ENCODE measurements at places on chromosomes 12 and 14.

GRCh38 chr12:116418551-116418950 lies 140.6 kb upstream of the MAP1LC3B2 start:
- no peak for DNase-seq

GRCh38 chr14:79629411-79630287 lies 581.7 kb downstream of the DIO2 start:
- DNase-seq: no peak

DNA sequence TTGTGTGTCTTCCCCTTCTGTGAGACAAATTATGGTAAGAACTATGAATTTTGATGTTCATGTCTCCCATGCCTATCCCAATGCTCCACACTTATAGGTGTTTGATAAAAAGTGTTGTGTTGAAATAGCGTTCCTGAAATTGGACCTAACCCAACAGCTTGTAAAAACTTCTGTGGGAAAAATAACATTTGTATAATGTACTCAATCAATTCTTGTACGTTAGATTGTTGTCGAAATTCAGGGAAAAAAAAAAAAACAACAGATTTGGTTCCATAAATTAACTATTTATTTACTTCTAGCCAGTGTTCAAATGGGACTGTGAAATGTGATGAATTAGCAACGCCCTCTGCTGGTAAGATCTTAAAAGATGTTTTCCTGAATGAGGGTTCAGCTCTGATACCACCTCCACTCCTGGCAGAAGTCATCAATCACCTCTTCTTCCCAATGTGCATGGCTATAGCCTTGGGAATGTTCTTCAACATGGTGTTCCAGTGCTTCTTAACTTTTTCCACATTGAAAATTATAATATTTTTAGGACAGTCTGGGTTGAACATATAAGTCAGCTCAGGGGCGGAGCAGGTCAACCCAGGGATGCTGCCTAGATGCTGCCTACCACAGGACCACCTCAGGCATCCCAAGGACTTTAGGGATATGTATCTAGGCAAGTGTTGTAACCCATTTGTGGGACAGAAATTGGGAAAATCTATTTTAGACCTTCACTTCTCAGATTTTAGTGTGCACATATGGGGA lies 170.6 kb downstream of the OTOGL start:
- no peak for DNase-seq

DNA sequence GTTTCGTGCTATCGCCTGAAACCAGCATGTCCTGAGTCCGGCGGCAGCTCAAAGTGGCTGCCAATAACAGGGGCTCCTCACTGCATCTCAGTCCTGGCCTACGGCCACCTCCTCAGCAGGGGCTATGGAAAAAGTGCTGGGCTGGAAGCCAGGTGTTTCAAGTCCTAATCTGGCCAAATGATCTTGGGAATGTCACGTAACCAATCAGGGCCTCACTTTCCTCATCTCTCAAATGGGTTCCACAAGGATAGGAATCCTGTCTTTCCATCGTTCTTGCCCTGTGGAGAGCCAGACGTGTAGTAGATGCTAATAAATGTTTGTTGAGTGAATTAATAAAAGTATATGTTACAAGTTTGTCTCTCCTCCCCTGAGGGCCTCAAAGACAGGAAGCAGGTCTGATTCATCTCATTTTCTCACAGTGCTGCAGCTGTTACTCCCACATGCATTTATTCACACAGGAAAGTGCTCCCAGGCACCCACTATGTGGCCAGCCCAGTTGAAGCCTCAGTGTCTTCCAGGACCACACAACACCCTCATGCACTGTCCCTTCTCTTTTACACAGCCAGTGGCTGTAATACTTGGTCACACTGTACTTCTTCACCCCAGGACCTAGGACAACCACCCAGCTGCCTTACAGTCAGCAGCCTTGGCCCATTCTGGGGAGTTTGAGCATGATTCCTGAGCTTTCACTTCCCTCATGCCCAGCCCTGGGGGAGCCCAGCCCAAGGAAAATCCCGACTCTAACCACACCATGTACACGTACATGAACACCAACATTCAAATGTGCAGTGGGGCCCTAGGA lies 5.0 kb downstream of the CMKLR1 start:
- DNase-seq: no peak

- no peak for DNase-seq
Observed at GRCh38 chr12:113860950-113861349, 105.2 kb downstream of the RBM19 start.

- DNase-seq: no peak
Observed at GRCh38 chr14:79552778-79553177, 658.5 kb downstream of the DIO2 start.

- DNase-seq: no peak
Observed at GRCh38 chr12:108665608-108666202, 32.0 kb upstream of the SELPLG start.

DNA sequence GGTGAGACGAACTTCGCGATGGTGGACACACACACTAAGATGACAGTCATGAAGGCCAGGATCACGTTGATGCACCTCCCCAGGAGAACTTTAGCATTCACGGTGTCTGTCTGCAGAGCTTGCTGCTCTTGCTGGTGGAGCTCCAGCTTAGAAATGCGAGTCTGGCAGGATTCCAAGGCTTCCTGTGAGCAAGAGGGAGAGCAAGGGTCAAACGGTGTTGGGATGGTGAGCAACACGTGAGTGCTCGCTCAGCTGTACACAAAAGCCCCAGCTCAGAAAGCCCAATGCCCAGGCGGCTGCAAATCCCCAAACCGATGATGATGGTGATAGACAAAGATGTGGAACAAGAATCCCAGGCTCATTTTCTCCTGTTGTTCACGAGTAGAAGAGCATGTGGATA lies 78.8 kb downstream of the TMCC3 start:
- no peak for DNase-seq

DNA sequence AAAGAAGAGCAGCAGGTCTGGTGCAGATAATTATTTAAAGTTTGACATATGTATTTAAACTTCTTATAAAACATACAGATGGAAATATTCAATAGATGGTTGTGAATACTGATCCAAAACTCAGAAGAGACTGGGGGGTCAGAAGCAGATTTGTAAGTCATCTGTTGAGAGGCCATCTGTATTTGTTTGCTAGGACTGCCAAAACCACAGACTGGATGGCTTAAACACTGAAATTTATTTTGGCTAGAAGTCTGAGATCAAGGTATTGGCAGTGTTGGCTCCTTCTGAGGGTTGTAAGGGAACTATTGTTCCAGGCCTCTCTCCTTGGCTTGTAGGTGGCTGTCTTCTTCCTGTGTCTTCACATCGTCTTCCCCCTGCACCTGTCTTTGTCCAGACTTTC lies 153.9 kb downstream of the LRRK2 start:
- no peak for DNase-seq

- DNase-seq: no peak
Observed at GRCh38 chr14:33564774-33565630, 385.9 kb downstream of the EGLN3 start.

DNA sequence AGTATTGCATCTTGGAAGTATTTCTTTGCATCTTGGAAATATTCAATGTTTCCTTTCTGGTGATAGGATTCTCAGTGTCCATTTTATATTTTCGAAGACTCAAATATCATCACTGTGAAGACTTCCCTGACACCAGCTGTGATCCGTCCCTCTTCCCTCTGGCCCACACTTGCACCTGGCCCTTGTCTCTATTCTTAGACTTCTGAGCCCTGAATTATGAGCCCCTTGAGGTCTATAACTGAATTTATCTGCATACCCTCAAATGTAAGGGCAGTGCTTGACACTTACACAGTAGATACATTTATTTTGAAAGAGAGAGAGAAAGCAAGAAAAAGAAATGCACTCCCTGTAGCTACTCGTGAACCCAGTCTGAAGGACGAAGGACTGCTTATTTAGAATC lies 376.7 kb downstream of the ZFP36L1 start:
- DNase-seq: no peak

DNA sequence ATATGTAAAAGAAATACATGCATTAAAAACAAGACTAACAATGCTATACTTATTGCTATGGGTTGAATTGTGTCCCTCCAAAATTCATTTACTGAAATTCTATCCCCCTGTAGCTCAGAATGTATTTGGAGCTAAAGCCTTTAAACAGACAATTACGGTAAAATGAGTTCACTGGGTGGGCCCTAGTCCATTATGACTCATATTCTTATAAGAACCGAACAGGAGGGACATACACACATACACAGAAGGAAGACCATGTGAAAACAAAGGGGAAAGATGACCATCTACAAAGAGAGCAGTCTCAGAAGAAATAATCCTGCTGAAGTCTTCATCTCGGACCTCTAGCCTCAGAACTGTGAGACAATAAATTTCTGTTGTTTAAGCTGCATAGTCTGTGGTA lies 77.1 kb upstream of the ANKS1B start:
- no peak for DNase-seq

DNA sequence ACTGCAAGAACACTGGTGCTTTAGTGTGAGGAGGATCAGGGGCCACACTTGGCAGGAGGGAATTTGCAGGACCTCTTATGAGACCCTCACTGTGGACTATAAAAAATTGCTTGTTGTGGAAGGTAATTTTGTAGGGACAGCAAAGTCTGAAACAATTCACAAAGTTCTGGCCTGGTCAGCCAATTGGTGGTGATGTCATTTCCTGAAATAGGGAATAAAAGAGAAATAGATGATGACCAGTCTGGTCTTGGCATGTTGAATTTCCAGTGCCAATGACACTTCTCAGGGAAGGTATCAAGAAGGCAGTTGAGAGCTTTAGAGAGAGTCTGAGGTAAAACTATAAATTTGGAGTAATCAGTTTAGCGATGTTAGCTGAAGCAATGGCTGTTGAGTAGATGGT lies 129.3 kb upstream of the LMNTD1 start:
- DNase-seq: no peak

GRCh38 chr12:82953397-82953796 lies 266.7 kb downstream of the TMTC2 start:
- no peak for DNase-seq

DNA sequence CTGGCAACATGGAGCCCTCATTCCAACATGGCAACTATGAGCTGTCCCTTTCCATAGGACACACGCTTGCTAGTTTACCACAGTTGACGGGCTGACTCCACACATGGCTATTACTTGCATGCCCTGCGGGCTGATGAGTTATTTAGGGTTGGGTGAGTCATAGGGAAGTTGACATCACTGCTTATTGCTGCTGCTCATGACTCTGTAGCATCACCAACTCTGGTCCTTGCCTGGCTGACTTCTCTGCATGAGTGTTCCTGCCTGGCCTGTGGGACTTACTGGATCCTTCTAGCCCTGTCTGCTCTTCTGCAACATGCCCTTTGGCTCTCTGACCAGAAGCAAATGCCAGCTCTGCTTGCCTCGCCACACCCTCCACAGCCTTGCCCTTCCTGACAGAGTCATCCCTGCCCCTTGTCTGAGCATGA lies 199.5 kb downstream of the ANO6 start:
- DNase-seq: no peak

GRCh38 chr14:104852280-104852663 lies 12.8 kb upstream of the CEP170B start:
- DNase-seq: no peak

GRCh38 chr12:75981247-75982168 lies 50.1 kb downstream of the PHLDA1 start:
- no peak for DNase-seq

DNA sequence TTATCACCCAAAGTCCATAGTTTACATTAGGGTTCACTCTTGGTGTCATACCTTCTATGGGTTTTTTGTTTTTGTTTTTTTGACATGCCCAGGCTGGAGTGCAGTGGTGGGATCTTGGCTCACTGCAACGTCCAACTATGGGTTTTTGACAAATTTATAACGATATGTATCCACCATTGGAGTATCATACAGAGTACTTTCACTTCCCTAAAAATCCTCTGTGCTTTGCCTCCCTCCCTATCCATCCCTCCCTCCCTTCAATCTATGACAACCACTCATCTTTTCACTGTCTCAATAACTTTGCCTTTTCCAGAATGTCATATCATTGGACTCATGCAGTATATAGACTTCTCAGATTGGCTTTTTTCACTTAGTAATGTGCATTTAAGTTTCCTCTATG lies 139.0 kb upstream of the CCDC198 start:
- DNase-seq: no peak
